Naive thymus-derived CD8-positive, alpha-beta T cell (primary cell): ENCODE measurements at places on chromosomes 4 and X. TPM values are rescaled to one million over a fixed set of nuclear protein-coding genes. Genes with fewer than 3 reads are reported as not detected.

ZGRF1 gene
- total RNA-seq: 19.2 TPM

FABP2 gene
- 0.47 TPM for total RNA-seq

GRCh38 chr4:156193106-156193505, 239.4 kb upstream of the CTSO start:
- H3K4me3 ChIP-seq: no peak overlapping the region
- H3K27me3 ChIP-seq: peaks cover 2% of the 10 kb centered on the region
- no peak overlapping the region for H3K27ac ChIP-seq
- no peaks in the 10 kb centered on the region for H3K4me1 ChIP-seq

DNA sequence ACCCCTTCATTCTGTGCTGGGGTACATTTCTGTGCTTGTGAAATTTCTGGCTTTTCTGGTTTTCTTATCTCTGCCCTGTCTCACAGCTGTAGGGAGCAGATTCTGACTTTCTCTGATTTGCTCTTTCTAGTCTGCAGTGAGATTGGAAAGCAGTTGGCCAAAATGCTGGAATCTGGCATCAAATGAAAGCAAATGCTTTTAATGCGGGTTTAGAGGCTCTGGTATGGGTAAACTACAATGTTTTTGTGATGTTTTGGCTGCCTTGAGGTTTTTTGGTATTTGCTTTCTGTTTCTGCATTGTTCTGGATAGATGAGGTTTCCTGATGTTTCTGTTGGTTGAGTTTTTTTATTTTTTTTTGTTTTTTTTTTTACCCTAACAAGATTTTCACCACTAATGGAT, 23.8 kb downstream of the SMIM20 start:
- H3K36me3 ChIP-seq: no peaks in the 10 kb centered on the region
- no peak for DNase-seq
- no peak overlapping the region for H3K4me3 ChIP-seq
- no peaks in the 10 kb centered on the region for H3K4me1 ChIP-seq

GRCh38 chr4:110075083-110075738, 123.2 kb downstream of the ELOVL6 start:
- H3K27ac ChIP-seq: no peak overlapping the region
- H3K27me3 ChIP-seq: no peaks in the 10 kb centered on the region
- no peak for DNase-seq
- no peaks in the 10 kb centered on the region for H3K4me1 ChIP-seq
- no peak overlapping the region for H3K4me3 ChIP-seq
- peaks cover 2% of the 10 kb centered on the region for H3K36me3 ChIP-seq

- H3K27ac ChIP-seq: no peak overlapping the region
These were observed 23.8 kb downstream of the CDKL5 start for GRCh38 chrX:18449236-18449635.

GRCh38 chr4:24794916-24795665, at the start of gene SOD3:
TSS of gene SOD3 (plus strand) at chr4:24795573. CDS start at chr4:24799522, 3,949 bp downstream.
- no peaks in the 10 kb centered on the region for H3K4me1 ChIP-seq
- peaks cover 39% of the 10 kb centered on the region for H3K27me3 ChIP-seq

- no peak for DNase-seq
- H3K4me1 ChIP-seq: no peaks in the 10 kb centered on the region
- no peaks in the 10 kb centered on the region for H3K27me3 ChIP-seq
- no peak overlapping the region for H3K4me3 ChIP-seq
- no peak overlapping the region for H3K27ac ChIP-seq
These were observed 75.8 kb downstream of the RS1 start for GRCh38 chrX:18596096-18596495.

- no peak overlapping the region for H3K27ac ChIP-seq
- no peaks in the 10 kb centered on the region for H3K36me3 ChIP-seq
- H3K4me3 ChIP-seq: no peak overlapping the region
- H3K27me3 ChIP-seq: peaks cover 30% of the 10 kb centered on the region
These were observed 144.8 kb upstream of the RBPJ start for GRCh38 chr4:26175905-26176470.
